ENCODE measurements at places on chromosomes 5 and 9.

- DNase-seq = no peak
Observed at GRCh38 chr9:31700252-31701045, 684.0 kb upstream of the ACO1 start.

GRCh38 chr5:178292826-178293205 is 60.2 kb upstream of the PHYKPL start:
- DNase-seq = no peak

GRCh38 chr9:75041041-75041440 is 12.9 kb upstream of the CARNMT1 start:
- no peak for DNase-seq

- DNase-seq = no peak
Observed at GRCh38 chr9:134514503-134514902, 127.1 kb upstream of the COL5A1 start.

GRCh38 chr9:126621919-126622735 is 8.4 kb downstream of the LMX1B start:
- DNase-seq = no peak

DNA sequence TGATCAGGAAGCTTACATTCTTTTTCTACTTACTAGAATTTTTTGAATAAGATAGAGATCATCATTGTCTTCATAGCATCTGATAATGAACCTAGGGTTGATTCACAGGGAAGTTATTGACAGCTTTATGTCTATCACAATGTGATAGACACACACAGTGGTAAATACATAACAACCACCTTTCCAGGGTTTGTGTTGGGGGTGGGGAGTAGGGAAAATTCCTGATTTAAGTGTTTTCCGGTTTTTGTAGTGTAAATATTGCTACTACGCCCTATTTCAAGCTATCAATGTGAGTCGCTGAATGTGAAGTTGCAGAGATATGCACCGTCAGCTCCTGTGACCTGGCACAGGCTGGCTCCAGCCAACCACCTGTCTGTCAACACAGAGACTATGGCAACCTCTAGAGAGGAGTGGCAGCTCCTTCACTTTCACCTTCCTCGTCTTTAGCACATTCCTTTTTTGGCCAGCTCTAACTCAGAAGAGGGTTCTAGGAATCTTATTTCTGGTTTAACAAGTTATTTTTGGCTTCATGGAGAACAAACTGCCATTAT is 224.9 kb downstream of the MAT2B start:
- DNase-seq = no peak

GRCh38 chr9:99998266-99998665 is 91.8 kb downstream of the STX17 start:
- DNase-seq = no peak

- DNase-seq = no peak
Observed at GRCh38 chr5:178323961-178324360, 91.4 kb upstream of the PHYKPL start.

DNA sequence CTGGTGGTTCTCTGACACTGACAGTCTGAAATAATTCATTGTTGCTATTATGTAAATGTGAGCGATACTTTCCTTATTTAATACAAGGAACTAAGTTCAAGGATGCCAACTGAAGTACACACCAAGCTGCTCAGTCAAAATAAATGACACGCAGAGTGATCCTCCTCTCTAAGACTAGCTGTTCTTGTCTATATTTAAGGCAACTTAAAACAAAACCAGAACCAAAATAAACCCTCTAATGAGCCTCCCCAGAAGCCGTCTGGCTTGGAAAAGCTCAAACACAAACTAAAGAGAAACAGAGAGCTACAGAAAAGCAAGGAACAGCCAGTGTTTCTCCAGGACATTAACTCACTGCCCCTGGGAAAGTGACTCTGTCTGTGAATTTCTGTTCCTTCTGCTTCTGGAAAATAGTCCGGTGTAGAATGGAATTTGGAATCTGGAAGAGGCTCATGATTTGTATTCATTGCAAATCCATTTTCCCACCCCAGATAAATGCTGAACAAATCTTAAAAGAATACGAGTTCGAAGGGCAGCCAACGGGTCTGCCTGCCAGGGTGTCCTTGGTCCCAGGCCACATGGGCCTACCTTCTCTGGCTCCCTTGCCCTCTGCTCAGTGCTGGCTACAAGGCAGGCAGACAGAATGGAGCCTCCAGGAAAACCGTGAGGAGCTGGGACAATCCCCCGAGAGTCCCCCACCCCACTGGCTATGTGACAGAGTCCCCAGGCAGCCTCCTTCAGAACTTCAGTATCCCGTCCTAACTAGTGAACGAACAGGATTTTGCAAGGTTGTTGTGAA is 14.8 kb downstream of the GGTA1 start:
- no peak for DNase-seq

- DNase-seq = no peak
Observed at GRCh38 chr9:133955821-133956411, 36.2 kb downstream of the VAV2 start.

DNA sequence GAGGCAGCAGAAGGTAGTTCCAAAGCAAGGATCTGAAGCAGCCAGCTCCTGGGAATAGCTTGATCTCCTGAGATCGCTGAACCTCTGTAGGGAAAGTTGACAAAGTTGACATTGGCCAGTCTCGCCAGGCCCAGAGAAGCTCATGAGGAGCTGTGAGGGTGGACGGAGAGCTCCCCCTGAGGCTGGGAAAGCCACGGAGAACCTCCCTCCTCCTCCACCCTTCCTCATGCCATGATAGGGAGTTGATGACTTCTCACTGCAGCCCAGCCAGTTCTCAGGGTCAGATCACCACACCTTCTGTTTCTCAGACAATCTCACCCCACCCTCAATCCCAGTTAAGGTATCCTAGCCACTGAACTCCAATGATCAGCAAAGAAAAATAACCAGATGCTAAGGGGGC is 30.4 kb upstream of the KCNV2 start:
- DNase-seq = no peak

GRCh38 chr5:66538126-66538525 is 58.1 kb upstream of the MAST4 start:
- no peak for DNase-seq

DNA sequence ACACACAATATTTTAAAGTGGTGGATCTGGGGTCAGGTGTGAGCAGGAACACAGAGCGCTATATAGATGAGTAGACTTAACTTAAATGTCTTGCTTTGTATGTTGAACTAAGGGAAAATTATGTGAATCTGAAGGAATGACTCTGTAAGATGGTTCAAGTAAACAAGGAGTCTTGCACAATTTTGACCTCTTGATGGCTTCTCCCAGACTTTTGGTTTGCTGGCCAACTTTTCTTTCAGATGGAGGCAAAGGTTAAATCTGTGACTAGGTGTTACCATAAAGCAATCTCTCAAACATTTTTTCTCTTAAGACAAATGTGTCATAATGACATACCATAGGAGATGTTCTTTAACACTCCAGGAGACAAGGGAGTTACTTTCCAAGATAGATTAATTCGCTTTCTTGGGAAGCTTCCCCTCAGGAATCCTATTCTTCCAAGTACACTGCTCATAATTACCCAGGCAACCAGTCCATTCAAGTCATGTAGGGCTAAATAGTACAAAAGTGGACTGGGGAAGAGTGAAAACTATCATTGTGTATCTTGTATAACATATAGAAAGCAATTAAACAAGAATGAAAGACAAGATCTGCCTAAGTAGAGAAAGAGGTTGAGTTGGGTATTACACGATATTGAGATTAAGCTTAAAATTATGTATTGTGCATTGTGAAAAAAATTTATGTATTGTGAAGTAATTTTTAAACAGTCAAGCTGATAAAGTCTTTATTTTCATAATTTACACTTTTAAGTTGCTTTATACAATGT is 60.3 kb upstream of the SLC27A6 start:
- no peak for DNase-seq

DNA sequence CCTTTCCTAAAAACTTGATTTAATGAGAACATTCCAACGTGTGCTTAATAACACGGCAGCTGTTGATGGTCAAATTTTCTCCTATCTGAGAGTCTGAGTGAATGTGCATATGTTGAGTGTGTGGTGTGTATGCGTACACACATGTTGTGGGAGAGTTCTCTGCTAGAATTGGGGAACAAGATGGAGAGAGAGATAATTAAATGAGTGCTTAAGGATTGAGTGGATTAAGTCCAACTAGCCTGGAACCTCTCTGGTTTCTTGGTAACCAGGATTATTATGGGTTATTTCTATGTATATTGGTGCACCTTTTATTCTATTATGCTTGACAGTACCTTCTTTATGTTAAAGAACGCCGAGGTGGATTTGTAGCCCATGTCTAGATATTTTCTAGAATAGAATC is 36.4 kb upstream of the TNFAIP8 start:
- DNase-seq = no peak

DNA sequence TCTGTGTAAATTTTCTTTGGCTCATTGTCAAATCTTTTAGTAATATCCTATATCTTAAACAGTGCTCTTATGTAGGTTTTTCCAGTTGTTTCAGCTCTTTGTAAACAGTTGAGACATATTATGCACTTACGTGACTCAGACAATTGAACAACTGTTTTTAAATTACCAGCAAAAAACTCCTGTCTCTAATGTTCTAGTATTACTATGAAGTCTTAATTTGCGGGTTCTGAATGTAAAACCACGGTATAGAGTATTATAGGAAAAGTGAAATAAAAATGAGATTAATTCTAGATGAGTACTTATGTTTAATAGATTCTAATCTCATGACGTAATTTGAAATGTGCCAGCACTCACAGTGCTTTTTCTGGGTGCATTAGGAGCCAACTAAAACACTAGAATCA is 136.0 kb downstream of the GDNF start:
- no peak for DNase-seq

DNA sequence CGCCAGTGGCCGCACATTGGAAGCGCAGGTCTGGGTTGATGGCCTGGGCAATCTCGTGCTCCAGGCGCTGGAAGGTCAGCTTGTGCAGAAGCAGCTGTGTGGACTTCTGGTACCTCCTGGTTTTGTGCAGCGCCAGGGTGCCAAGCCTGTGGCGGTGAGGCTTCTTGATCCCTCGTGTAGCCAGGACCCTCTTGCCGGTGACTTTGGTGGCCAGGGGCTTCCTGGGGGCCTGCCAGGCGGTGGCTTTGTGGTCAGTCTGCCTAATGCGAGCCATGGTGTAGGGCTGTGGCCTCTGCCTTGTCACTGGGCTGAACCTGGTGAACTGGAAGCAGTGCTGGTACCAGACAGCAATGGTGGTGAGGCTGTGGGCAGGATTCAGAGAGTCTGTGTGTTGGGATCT is 6.2 kb upstream of the TAF11L13 start:
- no peak for DNase-seq

GRCh38 chr9:72193478-72193881 is 44.2 kb downstream of the GDA start:
- DNase-seq = no peak

DNA sequence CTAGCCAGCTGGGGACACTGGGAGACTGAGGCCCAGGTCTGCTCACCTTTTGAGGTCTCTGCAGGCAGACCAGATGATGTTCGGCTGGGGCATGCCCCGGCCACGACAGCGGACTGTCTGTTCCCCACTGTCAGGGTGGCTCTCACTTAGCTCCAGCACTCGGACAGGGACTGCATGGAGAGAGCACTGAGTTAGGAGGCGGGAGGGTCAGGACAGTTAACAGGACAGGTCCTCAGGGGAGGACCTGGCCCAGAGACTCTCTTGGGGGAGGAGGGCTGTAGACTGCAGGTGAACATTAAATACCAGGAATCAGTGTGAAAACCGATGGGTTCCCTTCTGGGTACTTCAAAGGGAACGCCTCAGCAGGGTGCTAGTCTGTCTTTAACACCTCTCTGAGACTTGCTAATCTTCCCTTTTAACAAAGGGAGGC is 25.1 kb downstream of the PDGFRB start:
- DNase-seq = no peak

GRCh38 chr9:119375892-119376291 is 6.7 kb upstream of the BRINP1 start:
- peak; percentile 33 for DNase-seq

GRCh38 chr9:106421772-106422171 is 441.2 kb upstream of the ZNF462 start:
- no peak for DNase-seq

- no peak for DNase-seq
Observed at GRCh38 chr5:54524082-54524481, 6.5 kb downstream of the SNX18 start.

DNA sequence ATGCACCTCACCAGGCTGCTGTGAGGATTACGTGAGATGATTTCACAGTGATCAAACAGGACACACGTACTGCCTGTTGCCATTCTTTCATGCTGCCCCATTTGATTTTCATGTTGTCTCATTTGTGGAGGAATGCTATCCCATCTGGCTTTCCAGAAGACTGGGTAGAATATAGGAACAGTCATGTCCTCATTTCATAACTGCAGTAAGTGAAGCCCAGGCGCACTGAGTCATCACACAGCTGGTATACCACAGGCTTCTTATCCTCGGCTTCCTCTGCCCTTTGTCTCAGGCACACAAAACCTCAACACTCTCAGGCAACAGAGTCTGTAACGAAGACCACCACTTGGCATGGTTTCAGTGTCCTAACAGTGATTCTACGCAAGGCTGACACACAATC is 62.3 kb downstream of the LHFPL2 start:
- DNase-seq = peak; percentile 82

GRCh38 chr5:4479426-4479825 is 660.7 kb upstream of the ADAMTS16 start:
- DNase-seq = peak; percentile 35

DNA sequence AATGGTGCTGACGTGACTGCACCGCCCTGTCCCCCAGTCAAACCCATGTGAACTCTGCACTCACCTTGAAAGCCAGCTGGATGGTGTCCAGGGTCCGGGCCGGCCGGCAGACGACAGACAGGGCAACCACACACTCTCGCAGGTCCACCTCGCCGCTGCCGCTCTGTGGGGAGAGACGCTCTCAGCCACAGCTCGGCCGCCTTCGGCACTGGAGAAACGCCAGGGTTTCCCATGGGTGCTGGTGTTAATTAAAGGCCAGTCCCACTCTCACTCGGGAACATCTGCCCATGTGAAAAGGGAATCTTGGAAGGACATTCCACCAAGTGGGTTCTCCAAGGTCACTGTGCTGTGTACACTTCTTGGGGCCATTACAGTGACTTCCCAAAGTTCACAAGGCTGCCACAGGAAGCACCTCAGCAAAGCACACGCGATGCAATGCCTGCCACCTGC is 25.5 kb upstream of the SLC6A3 start:
- no peak for DNase-seq

- no peak for DNase-seq
Observed at GRCh38 chr9:8155706-8156105, 356.1 kb upstream of the DMAC1 start.

GRCh38 chr9:89649039-89649691 is 44.4 kb downstream of the GADD45G start:
- peak; percentile 24 for DNase-seq

GRCh38 chr5:35016174-35017051 is 31.3 kb downstream of the AGXT2 start:
- DNase-seq = no peak
